ENCODE measurements at places on chromosomes 1 and 21. TPM values are rescaled to one million over a fixed set of nuclear protein-coding genes. Genes with fewer than 3 reads are reported as not detected.
A peak's percentile ranks its signal among the peaks of the same experiment; 100 is the strongest.

- no peak overlapping the region for H3K27ac ChIP-seq
- H3K4me3 ChIP-seq: peak overlapping the region; percentile 25
- H3K4me1 ChIP-seq: peaks cover 13% of the 10 kb centered on the region
- peaks cover 10% of the 10 kb centered on the region for H3K36me3 ChIP-seq
- no peaks in the 10 kb centered on the region for H3K27me3 ChIP-seq
Observed at GRCh38 chr1:17045634-17046333, 8.0 kb downstream of the SDHB start.

The PLA2G2D gene
- not detected for total RNA-seq

The ARMH1 gene
- total RNA-seq: 95.7 TPM

DNA sequence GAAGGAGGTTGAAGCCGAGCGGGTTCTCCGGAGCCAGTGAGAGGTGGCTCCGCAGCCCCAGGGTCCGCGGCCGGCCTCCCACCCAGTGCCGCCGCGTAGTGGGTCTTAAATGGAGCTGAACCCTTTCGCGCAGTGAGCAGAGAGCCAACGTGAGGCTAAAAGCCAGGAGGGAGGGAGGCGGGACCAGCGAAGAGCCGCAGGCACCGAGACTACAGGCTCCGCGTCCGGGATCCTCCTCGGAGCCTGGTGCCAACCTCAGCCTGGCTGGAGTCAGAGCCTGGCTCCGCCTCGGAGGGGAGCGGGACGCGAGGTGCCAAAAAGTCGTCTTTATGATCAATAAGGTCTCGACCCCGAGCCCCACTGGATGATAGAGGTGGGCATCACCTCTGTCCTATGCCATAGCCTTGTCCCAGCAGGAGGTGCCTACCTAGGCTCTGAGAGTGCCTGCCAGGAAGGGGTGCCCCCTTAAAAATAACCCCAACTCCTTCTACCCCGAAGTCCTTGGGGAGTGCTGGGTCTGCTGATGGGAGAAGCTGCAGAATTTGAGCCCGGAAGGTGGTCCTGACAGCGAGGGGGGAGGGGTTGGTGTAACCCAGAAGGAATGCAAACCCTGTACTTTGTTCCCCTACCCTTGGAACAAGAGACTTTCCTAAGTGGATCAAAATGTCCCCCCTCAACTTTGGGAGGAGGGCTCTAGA is 1.6 kb downstream of the IGSF21 start:
- no peak overlapping the region for H3K4me3 ChIP-seq
- DNase-seq: no peak
- H3K36me3 ChIP-seq: peaks cover 2% of the 10 kb centered on the region

Measured in activated naive CD8-positive, alpha-beta T cell treated with anti-CD3 and anti-CD28 coated beads, Interleukin-2, amount 10 ng/mL, durations not matched to agents 7 days and 5 days (primary cell).